ENCODE measurements at places on chromosomes 12 and 14.

- DNase-seq = no peak
Measured at GRCh38 chr14:65043893-65044595, 57.3 kb downstream of the FNTB start.

- no peak for DNase-seq
Measured at GRCh38 chr12:127819056-127819455, 447.9 kb upstream of the TMEM132C start.

DNA sequence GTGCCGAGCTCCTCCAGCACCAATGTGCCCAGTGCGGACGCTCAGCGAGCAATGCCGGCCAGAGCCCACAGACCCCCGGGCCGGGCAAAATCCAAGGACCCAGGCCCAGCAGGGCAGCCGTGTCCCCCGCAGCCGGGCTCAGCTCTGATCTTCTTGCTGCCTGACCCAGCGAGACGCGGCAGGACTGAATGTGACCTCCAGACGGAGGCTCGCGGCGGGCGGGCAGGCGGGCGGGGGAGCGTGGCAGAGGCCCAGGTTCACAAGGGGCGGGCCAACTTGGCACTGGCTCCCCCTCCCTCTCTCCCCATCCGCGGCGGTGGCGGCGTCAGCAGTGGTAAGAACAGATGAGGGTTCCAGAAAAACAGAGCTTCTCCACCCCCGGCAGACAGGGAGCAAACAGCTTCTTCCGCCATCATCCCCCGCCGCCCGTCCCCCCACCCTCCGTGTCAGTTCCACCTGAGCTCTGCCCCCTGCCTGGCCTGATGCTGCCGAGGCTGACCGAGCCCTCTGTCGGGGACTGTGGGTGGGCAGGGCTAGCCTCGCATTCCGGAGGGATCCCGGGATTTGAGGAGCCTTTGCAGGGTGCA lies 94.3 kb downstream of the RFLNA start:
- peak; percentile 61 for DNase-seq

DNA sequence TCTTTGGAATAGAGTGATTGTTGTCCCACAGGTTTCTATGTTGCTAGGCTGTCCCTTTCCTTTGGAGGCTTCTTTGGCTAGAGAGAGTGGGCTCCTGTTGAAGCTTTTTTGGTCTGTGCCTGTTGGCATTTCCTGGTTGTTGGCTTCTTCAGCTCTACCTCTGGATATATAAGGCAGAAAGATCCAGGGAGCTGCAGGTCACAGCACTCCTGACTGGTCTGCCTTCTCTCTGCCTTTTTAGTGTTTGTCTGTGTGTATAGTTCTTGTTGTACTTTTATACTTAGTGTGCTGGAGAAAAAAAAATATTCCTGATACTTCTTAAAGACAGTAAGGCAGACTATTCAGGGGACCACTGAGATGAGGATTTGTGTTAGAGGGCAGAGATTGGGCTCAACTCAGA lies 202.7 kb downstream of the FBXL14 start:
- DNase-seq = no peak

- DNase-seq = no peak
Measured at GRCh38 chr12:65881965-65882413, 57.7 kb downstream of the HMGA2 start.

GRCh38 chr12:65603438-65604351 lies 220.6 kb upstream of the HMGA2 start:
- DNase-seq = no peak

DNA sequence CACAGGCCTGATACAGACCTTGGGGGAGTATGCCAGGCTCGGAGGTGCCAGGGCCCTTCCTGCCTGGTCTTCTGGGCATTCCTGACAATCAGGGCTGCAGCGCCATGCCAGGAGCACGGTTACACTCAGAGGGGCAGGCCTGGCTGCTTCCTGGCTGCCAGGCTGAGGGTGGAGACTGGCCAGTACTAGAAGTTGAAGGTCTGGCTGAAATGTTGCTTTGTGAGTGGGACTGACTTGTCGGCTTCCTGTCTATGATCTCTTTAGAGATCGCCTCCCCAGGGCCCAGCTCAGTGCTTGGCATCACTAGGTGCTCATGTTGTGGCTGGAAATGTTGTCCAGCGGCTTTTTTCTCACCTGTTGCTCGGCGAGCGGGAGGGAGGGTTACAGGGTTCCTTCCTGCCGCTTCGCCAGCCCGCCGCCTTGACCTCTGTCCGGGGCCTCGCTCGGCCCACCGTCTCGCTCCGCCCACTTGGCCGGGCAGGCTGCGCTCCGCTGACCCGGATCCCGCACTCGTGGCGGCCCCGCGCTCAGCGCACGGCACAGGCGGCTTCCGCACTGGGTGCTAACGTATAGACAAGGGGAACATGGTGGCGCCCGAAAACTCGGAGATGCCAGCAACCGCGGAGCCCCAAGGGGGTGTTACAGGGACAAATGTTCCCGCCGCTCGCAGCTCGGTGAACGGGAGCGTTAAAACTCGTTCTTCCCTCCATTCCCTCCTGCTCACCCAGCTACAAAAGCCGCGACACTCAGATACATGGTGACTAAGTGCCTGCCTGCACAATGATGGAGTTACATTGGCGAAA lies 32.6 kb downstream of the PAPLN start:
- no peak for DNase-seq

GRCh38 chr12:87575906-87576305 lies 453.3 kb downstream of the C12orf50 start:
- no peak for DNase-seq

DNA sequence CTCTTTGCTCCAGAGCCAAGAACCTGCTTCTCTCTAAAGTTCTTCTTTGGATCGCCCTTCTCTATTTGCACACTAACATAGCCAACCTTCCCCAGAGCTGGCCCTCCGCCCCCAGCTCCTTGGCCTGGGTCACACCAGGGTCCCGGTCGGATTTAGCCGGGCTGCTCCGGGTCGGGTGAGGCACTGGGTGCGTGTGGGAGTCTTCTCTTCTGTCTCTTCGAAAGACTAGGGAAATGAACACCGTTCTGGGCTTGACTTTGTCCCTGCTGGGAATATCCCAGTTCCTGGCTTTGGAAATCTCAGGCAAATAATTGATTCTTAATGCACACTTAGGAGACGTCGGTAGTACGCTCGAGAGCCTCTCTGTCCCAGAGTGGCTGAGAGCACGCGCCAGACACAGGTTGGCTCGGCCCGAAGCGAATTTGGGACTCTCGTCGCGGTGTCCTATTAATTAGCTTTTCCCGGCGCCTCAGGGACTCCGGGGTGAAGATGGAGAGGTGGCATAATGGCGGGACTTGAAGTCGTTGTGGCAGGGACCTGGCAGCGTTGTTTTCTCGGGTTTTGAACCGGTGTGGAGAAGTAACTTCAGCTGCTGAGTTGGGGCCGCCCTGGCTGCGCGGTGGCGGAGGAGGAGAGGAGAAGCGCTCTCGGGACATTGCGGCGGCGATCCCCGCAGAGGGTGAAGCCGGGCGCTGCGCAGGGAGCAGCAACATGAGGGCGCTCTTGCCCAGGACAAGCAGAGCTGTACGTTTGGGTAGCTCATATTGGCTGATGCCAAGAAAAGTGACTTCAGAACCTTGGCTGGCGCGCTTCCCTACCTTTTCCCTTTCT lies 7.5 kb downstream of the FOXG1 start:
- DNase-seq = no peak

GRCh38 chr14:60721326-60722106 lies 2.6 kb downstream of the SIX4 start:
- DNase-seq = peak; percentile 6

DNA sequence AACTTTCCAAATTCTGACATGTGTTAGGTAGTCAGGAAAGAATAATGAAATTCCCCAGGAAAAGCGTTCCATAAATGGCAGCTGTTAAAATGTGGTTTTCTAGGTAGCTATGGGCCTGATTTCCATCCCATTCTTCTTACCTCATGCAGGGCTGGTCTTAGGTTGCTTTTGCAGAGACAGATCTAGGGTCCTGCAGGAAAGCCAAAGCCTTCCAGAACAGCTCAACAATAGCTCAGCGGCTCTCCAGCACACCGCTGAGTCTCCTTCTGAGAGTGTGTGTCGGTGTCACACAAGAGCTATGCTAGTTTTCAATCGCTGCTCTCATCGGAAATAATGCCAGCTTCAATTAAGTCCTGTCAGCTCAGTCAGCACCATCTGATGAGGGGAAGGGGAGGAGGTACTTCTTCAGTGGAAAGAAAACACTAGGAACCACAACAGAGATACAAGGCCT lies 106.7 kb downstream of the TMEM30B start:
- no peak for DNase-seq

GRCh38 chr12:20445687-20446086 lies 77.3 kb downstream of the PDE3A start:
- no peak for DNase-seq

DNA sequence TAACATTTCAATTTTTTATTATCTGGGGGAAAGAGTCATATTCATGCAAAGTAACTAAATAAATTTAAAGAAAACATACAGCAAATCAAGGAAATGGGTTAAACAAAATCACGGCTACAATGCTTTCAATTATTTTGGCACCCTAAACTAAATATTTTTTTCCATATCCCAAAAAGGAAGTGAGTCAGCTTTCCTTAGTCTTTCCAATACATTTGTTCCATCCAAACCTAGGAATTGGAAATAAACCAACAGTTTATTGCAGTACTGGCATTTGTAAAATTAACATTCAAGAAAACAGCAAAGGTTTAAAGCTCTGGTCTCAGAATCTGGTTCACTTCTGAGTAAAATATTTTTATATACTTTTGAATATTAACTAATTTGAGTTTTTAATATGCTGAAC lies 89.2 kb downstream of the BCL2L14 start:
- no peak for DNase-seq

DNA sequence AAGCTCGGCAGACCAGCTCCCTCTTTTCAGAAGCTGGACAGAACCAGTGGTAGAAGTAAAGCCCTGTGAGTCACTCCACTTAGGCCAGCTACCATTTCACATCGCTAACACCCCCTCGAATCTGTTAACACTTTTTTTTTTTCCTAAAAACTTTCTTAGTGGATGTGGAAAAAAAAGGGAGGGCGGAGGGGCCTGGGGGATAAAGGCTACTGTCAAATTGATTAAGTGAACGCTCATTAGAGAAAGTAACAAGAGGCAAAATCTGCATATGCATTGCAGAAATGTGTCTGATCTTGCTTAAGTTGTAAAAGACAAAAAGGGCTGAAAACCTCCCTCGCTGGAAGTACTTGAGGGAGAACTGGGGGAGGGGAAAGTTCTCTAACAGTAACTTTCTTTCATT lies 86.6 kb upstream of the OTX2 start:
- DNase-seq = no peak

DNA sequence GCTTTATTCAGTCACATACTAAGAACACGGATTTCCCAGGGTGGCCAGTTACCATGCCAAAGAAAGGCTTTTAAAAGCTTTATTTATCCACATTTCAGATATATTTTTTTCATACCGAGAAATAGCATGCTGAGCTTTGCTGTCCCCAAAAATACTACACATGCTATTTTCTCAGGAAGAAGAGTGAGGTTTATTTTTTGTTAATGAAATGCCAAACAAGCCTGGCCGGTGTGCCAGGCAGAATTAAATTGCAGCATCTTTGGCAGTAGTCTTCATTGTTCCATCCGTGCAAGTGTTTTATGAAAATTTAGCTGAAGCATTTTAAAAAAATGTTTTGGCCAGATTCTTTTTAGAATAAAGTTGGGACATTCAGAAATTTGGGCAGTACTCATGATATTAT lies 18.8 kb downstream of the RMST start:
- DNase-seq = no peak

DNA sequence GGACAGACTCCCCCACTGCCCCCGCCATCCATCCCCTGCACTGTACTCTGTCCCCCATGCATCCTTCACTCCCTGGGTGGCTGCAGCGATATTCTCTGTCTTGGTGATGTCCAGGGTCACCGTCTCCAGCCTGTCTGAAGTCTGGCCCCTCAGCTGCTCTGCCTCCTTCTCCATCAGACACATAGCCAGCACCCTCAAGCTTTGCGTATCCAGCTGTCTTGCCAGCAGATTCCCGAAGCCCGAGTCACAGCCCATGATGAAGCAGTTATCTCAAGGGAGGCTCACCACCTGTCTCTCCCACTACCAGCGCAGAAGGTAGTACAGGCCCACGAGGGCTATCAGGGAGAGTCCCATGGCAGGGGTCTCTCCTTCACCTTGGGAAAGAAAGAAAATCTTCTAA lies 77.8 kb downstream of the HSD17B6 start:
- DNase-seq = no peak

DNA sequence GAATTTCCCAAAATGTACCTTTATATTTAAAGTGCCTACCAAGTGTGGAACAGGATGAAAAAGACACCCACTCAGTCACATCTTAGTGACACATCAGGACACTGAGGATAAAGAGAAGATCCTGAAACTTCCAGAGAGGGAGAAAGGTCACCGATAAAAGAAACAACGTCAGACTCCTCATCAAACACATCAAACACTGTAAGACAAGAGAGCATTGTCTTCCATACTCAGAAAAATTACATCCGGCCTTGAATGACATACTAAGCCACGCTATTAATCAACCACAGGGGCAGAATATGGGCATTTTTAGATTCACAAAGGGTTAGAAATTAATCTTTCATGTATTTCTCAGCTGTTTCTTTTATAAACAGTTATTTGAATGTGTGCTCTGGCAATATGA lies 490.3 kb downstream of the APAF1 start:
- no peak for DNase-seq

DNA sequence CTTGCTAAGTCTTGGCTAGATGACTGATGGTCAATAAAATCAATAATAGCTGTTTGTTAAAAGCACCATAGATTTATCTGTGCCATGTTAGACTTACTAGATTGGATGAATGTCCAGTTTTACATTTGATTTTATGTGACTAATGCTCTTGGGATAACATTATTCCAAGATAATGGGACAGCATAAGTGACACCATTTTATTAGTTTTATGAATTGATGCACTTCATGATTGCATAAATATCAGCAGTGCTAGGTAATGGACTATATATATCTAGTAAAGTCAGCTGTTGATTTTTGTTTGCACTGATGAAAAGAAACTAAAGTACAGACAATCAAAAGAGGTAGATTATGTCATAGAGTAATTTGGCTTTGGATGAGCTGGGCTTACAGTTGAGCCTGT lies 10.4 kb downstream of the TRIM9 start:
- no peak for DNase-seq

DNA sequence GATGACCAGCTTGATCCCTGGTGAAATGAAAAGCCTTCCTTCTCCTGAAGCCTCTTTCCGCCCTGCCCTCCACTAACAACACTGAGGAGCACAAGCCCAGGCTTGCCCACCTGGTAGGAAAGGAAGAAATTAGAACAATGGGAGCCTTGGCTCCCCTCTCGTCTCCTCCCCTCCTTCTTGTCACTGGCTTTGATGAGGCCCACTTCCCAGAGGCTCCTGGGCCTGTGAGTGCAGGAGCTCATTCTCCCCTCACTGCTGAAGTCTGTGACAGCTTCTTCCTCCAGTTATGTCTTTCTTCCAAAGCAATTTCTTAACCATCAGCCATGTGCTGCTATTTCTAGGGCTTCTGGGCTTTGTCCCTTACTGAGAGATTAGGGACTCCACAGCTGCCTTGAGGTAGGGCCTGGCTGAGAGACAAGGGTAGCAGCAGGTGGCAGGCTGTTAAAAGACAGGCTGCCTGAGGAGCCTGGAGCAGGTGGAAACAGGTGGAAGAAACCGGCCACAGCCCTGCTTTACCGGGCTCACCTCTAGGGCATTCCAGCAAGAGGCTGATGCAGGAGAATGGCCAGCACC lies 53.6 kb upstream of the SRSF5 start:
- no peak for DNase-seq

GRCh38 chr14:53947094-53947445 lies 9.6 kb downstream of the BMP4 start:
- DNase-seq = no peak

All from CD4-positive, alpha-beta T cell treated with Interferon alpha-2 for 1 hour (primary cell).